ENCODE measurements at places on chromosomes 7 and 10.
A peak's percentile ranks its signal among the peaks of the same experiment; 100 is the strongest.

DNA sequence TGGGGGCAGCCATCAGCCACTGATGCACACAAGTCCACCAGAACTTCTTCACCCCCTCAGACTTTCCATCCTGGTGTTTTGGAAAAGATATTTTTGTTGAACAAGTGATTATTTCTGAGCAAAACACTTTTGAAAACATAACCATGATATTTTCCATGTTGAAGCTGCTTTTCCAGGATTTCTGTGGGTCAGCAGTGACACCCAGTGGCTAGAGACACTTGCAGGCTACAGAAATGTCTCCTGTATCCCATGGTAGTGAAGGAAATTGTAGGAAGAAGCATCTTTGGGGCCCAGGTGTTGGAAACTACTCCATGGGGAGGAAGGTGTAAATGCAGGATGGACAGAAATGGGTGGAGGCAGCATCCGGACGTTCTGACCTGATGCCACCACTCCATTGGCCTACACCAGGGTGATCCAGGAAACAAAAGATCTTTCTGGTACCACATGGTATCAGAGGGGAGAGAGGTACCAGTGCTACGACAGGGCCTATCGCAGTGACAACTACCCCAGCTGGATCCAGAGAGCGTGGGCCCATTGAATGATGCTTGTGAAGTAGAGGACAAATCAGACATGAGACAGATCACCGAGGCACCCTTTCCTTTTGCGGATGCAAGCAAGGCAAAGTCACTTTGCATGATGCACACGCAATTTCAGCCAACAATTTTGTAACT, 111.7 kb upstream of the COBL start:
- no peak for DNase-seq

- DNase-seq = no peak
These were observed 38.9 kb upstream of the CDK13 start for GRCh38 chr7:39911167-39911566.

DNA sequence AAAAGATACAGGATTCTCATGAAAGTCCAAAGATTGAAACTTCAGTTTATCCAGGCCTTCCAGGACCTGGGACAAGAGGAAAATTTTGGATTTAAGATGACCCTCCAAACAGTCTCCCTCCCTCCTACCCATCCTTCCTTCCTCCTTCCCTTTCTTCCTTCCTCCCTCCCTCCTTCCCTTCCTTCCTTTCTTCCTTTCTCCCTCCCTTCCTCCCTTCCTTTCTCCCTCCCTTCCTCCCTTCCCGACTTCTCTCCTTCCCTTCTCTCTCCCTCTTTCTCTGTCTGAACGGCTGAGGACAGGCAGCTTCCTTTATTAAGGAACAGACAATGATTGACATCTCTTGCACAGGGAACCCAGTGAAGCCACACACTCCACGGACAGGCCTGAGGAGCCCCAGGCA, 23.3 kb downstream of the SFTPD start:
- DNase-seq = no peak

DNA sequence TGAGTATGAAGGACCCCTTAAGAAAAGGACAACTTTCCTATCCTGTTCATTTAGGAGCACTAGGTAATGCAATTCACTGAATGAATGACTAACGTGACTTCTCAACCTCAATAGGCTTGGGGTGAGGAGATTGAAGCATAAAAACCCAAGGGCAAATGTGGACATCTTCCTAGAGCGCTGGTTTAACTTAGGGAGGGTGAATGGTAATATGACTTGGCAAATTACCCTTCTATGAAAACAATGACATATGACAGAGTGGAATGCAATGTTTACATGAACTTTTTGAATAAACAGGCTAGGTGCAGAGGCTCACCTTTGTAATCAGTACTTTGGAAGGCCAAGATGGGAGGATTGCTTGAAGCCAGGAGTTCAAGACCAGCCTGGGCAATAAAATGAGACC, 83.9 kb upstream of the ANK3 start:
- DNase-seq = no peak

- DNase-seq = no peak
These were observed 127.0 kb downstream of the TCERG1L start for GRCh38 chr10:131184503-131184902.

DNA sequence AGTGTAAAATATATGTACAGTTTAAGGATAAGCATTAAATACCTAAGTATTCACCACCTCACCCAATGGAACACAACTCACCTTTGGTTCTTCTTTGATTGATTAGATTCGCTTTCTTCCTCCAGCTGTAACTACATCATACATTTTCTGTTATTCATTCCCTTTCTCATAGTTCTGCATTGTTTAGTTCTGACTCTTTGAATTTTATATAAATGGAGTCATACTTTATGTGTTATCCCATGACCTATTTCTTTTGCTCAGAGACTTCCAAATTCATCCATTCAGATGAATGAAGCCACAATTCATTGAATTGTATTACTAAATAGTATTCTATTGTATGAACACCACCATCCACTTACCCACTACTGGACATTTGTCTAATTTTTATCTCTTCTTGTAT, 12.3 kb downstream of the THNSL1 start:
- no peak for DNase-seq

DNA sequence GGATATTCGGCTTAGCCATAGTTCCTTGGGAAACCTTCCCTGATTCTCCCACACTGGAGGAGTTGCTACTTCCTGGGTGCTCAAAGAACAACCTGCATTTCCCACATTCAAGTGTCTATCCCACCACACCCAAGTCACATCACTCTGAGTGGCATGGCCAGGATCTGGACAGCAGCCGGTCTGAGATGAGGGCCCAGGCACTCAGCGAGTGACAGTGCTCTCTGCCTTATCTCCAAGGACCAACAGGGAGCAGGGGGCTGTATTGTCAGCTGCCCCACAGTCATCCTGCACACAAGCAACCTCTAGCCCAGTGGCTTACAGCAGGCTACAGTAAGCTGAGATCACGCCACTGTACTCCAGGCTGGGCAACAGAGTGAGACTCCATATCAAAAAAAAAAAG, 16.1 kb upstream of the SLC18A3 start:
- no peak for DNase-seq

DNA sequence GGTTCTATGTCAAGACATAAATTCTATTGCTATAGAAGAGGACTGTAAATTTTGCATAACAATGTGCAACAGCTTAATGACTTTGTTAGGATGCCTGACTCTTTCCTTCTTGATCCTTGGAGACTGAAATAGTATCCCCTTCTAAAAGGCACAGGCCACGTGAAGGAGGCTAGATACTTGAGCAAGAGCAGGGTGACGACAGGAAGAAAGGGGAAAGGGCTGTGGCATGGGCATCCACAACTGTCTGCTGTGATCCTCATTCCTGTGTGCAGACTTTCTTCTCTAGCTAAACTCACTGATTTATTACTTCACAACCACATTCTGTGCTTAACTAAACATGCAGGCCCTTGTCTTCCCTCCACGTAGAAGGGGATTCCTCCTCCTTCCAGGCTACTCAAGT, 1111.8 kb upstream of the C7orf33 start:
- no peak for DNase-seq

- no peak for DNase-seq
These were observed 26.8 kb downstream of the ELFN1 start for GRCh38 chr7:1696671-1697498.

DNA sequence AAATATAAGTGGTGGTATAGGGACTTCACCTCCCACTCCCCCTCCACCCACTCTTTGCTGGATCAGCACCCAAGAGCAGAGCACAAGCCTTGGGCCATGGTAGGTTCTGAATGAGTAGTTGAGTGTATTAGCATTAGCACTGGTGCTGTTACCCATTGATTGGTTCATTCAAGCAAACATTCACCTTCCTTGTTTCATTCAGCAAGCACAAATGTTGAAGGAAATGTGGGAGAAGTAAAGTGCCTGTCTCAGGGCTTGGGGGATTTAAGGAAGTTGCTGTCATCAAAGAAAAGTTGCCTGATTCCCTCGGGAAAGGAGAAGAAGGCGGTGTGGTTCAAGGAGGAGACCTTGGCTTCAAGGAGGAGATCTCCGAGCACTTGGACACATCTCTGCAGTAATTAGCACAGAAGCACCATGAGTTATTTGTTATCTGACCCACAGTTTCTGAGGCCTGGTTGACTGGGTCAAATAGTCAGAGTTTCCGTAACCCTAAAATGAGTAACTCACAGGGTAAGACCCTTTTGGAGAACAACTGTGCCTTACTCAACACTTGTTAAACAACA, 17.3 kb downstream of the IL2RA start:
- DNase-seq = no peak

GRCh38 chr7:38190011-38190410, 12.0 kb downstream of the STARD3NL start:
- DNase-seq = no peak

DNA sequence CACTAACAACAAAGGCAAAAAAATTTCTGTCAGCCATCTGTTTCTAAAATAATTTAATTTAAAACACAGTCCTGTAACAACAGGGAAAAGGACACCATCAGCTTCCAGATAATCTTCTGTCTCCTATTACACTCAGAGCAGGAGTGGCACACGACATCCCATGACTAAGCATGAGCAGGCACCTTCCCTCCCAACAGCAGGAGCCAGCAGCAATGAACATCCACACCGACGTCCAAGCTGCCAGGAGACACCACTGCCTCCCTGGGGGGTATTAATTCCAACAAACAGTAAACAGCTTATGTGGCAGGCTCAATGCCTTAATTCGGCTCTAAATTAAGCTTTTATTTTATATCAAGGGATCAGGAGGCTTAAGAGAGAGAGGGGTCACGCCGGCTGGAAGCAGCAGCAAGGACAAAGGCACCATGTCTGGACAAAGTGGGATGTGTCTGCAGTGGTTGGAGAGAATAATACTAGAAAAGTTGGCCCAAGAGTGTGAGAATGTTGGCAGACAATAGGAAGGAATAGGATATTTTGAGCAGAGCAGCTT, 45.7 kb downstream of the KIAA1549 start:
- no peak for DNase-seq

- DNase-seq = no peak
These were observed 1.0 kb downstream of the EIF3B start for GRCh38 chr7:2355705-2356008.

- no peak for DNase-seq
These were observed 7.7 kb downstream of the CREB3L2 start for GRCh38 chr7:137994216-137994615.

GRCh38 chr10:114399576-114399975, 4.7 kb downstream of the AFAP1L2 start:
- no peak for DNase-seq

GRCh38 chr7:26078437-26079336, 73.3 kb upstream of the NFE2L3 start:
- peak; percentile 75 for DNase-seq

DNA sequence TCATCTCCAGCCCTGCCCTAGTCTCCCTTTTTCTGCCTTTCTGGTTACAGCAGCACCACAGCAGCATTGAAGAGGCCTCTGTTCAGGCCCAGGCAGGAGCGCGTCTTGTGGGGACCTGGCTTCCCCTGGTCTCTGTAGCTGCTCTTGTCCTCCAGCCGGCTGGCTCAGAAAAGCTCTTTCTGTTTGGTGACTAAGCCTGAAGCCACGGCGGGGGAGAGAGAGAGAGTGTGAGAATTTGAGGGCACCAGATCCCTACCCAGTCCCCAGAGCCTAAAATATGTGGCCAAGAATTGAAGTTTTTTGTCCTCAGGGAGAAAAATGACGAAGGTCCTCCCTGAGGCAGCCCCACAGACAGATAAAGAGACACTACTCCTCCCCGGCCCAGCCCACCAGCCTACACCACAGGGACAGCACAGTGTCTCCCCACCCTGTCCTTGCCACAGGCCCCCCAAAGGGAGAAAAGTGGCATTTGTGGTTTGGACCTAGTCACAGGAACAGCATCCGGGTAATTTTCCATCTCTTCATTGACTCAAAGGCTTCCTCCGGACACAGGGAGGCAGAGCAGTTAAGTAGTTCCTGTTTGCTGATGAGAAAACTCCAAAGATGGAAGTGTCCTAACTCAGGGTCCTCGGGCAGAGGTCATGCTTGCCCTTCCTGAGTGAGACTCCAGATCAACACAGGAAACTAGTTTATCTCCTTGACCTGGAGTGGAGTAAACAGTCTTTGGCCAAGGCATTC, 13.3 kb upstream of the FAM180A start:
- DNase-seq = peak; percentile 25

Measured in Jurkat, Clone E6-1 (cell line).